T-helper 9 cell (primary cell): ENCODE measurements at places on chromosomes 2 and 18.

- no peak for DNase-seq
Measured at GRCh38 chr2:176088048-176088936, 4.2 kb upstream of the HOXD13 start.

- DNase-seq: no peak
Measured at GRCh38 chr2:27489118-27489497, 435 bp downstream of the IFT172 start.

GRCh38 chr18:65221736-65222135 lies 529.1 kb upstream of the CDH7 start:
- no peak for DNase-seq

GRCh38 chr2:205759732-205760131 lies 77.4 kb downstream of the NRP2 start:
- DNase-seq: no peak

DNA sequence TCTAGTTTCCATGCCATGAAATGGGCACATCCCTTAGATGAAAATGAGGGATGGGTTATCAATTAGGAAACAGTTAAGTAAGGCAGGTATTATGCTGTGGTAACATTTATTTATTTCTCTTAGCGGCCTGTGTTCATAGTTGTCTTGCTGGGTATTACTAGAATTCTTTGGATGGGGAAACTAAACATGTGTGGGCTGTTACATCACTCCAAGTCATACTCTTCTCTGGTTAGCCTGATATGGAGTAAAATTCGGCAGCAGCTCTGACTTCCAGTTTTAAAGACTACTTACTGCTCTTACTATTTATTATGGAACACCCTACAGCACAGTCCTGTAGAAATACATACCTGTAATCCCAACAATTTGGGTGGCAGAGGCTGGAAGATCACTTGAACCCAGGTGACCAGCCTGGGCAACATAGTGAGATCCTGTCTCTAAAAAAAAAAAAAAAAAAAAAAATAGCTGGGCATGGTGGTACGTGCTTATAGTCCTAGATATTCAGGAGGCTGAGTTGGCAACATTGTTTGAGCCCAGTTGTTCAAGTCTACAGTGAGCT lies 33.1 kb upstream of the RASGRP3 start:
- no peak for DNase-seq

DNA sequence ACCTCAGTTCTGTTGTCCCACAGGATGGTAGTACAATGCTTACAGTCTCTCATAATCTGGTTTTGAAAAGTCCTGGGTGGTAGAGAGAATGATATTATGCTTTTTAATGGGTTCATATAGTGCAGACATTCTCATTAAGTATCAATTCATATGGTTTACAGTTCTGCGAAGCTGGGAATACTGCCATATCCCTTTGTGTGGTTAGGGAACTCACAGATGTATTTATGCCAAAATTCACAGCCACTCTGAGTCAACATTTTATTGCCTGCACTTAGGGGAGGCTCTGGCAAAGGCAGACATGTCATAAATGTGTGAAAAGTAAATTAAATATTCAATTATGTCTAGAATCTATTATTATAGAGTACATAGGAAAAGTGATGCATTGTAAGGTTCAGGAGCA lies 808.2 kb downstream of the SUCLG1 start:
- no peak for DNase-seq

DNA sequence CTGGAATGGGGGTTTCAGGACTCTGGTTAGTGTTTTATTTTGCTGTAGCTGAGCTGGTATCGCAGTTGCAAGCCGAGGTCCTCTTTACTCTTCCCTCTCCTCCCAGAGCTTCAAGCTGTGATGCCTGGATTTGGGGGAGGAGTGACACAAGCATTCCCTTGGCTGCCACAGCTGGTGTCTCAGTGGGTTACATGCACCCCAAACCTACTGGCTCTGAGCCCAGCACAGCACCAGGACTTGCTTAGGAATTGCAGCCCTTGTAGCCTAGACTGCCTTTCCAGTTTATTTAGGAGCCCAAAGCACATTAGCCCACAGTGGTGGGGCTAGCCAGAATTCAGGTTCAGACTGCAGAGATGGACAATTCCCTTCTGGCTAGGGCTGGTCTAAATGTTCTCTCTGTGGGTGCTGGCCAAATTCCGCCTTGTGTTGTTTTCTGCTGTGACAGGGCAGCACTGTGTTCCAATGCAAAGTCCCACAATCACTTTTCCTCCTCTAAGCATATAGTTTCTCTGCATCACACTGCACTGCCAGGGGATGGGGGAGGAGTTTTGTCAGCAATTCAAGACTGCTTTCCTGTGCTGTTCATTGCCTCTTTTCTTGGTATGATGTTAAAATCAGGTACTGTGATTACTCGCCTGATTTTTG lies 122.8 kb downstream of the SLC4A10 start:
- DNase-seq: no peak

DNA sequence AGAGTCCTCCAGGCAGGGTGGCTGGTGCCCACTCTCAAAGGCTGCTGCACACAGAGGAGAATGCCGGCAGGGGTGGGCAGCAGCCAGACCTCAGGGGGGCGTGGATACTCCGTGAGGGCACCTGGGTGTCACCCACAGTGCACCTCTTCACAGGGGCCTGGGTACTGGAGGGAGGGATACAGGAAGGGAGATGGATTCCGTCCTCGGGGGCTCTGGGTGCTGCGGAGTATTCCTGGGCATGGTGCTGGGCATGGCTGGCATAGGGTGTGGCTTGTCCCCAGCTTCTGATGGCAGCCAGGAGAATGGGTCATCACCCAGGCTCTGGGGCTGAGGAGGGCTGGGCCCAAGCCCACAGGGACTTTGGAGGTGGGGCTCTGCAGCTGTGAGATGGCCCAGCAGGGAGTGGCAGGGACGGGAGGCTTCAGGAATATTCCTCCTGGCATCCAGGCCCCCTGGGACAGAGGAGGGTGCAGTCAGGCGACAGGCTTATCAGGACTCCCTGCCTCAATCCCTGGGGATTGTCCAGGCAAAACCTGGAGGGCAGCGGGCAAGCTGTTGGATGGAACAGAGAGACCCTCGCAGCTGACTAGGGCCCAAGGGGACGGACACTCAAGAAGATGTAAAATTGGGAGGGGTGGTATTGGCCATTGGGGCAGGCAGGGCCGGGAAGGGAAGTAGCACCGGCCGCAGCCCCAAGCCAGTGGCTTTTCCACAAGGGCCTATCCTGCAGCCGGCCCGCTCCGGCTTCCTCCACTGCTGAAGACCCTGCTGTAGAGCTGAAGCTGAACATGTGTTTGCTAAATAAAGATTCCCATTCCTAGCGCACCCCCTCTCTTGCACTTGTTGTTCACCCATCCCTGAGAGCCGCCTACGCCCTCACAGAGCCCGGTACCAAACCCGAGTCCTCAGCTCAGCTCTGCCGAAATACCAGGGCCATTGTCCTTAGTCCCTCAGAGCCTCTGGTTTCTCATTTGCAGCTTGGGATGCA lies 5.7 kb upstream of the KLHL30 start:
- DNase-seq: no peak

GRCh38 chr2:190583507-190584337 lies 49.2 kb upstream of the NEMP2 start:
- DNase-seq: no peak

GRCh38 chr18:26655525-26656430 lies 107.4 kb upstream of the KCTD1 start:
- no peak for DNase-seq

- no peak for DNase-seq
Measured at GRCh38 chr2:146576339-146577111, 1268.3 kb upstream of the ACVR2A start.

- DNase-seq: no peak
Measured at GRCh38 chr2:239789711-239790110, 235.4 kb downstream of the NDUFA10 start.

- DNase-seq: no peak
Measured at GRCh38 chr2:121804997-121805765, 49.7 kb downstream of the TSN start.

DNA sequence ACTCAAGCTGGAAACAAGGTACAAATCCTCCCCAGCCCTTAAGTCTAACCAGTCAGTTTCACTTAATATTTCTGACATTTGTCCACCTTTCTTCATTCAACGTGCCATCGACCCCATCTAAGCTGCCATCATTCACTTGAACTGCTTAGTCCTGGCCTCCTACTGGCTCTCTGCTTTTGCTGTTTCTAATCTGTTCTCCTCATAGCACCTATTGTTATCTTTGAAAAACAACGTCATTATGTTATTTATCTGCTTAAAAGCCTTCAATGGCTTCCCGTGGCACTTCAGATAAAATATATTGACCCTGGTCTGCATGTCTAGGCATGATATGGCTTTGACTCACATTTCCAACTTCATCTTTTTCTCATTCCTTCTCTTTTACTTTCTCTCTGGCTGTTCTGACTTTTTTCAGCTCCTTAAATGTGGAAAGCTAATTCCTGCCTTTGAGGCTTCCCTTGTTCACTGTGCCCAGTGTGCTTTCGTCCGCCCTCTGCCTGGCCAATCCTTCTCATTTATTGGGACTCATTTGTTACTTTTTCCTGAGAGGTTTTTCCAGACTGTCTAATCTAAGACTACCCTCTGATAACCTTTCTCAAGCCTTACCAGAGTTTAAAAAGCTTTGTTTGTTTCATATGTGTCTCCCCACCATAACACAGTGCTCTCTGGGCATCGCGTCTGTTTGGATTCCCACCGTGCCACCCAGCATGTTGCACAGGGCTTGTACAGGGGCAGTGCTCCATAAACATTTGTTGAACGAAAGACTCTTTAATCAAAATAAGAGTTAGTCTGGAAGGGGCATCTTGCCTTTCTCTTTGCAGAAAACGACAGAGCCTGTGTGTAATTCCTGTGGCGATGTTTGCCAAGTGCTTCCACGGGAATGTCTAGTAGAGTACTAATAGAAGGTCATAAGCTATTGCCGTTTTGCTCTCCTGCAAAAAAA lies 183.9 kb downstream of the FMNL2 start:
- DNase-seq: no peak

DNA sequence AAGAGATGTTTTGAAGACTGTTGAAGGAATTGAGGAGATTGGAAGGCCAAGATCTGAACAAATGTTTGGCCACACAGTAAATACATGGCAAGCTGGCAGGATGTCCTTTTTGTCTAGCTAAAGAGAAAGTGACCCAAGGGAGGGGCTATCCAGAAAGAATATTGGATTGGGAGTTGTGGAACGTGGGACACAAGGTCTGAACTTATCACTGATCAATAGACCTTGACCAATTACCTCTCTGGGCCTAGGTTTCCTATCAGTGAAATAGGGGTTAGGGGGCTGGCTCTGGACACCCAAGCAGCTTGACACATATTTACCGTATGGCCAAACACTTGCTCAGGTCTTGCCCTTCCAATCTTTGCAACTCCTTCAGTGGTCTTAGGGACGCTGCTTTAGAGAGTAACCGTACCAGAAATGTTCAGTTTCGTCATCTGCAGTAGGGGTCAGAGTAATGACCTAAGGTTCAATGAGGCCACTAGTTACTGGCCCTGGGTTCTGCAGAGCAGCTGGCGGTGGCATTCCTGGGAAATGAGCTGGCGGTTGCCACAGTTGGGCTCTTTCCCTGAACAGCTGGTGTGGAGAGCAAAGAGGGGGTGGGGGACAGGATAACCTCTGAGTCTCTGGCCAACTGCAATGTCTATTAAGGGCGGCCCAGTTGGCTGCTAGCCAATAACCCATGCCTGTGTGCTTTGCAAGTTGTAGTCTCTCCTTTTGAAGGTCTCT lies 70.1 kb upstream of the STPG4 start:
- DNase-seq: no peak

- no peak for DNase-seq
Measured at GRCh38 chr2:138618971-138619370, 117.4 kb downstream of the SPOPL start.

GRCh38 chr2:236715491-236715961 lies 145.9 kb downstream of the ACKR3 start:
- no peak for DNase-seq

DNA sequence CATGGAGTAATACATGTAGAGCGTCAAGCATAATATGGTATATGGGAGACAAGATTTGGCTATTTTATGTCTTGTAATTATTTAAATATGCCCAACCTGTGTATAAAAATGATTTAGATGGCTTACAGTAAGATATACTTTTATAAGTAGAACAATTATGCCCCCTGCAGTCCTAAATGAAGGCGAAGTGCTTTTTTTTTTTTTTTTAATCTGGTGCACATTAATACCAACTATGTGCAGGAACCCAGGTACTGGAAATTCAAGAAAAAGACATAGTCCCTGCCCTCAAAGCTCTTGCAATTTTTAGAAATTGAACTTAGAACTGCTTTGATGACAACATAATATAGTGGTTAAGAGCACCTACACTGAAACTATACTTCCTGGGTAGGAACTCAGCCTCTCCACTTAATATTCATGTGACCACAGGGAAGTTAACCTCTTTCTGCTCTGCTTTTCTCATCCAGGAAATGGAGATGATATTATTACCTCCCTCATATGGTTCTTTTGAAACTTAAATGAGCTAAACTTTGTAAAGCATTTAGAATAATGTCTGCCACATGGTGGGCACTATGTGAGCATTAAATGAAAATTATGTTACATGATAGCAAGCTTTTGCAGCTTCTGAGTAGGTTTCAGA lies 38.1 kb downstream of the AFTPH start:
- no peak for DNase-seq

DNA sequence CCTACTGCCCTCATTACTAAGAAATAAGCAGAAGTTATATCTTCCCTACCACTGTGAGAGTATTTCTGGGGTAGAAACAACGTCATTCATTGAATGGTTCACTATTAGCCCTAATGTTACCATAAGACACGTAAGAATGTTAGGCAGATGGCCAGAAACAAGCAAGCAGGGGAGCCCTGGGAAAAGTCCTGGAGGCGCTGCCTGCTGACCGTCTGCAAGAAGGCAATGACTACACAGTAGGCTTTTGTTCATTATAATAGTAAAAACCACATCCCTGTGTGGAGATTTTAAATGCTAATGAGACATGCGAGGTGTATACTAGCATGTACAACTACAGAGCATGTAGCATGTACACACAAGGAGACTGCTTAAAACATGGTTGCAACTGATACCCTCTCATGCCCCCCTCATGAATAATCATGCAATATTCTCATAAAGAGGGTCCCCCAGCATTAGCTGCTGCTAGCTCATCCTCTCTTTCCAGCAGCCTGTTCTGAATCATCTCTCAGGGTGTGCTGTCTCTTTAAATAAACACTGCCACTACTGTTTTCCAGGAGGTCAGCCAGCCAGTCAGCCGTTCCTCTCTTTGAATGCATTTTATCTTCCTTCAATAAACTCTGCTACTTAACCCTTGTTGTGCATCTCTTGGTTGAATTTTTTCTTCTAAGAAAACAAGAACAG lies 23.6 kb downstream of the SUCLG1 start:
- no peak for DNase-seq

GRCh38 chr2:70400539-70400938 lies 98.7 kb upstream of the FAM136A start:
- DNase-seq: no peak

- no peak for DNase-seq
Measured at GRCh38 chr2:234468503-234468902, 28.4 kb downstream of the ARL4C start.

GRCh38 chr18:80157708-80158343 lies 48.8 kb downstream of the ADNP2 start:
- DNase-seq: peak; percentile 66

DNA sequence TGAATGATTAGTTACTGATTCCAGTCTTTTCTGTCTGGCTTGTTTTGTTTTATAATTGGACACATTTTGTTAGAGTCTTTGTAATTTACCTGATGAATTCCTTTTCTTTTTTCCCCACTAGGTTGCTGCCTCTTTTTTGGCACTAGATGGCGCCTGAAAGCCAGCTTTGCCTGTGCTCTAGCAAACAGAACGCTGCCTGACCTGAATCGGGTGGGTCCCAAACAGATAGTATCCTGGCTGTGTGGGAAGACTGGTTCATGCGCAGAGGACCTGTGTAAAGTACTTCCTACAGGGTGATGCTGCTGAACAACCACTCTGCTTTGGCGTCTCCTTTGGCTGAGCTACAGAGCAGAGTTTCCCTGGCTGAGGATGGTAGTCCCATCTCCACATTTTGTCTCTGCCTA lies 288.2 kb downstream of the IKZF2 start:
- no peak for DNase-seq
